Type B pancreatic cell (in vitro differentiated cells): ENCODE measurements at places on chromosomes 2 and 18. TPM values are rescaled to one million over a fixed set of nuclear protein-coding genes. Genes with fewer than 3 reads are reported as not detected.

- no peak for DNase-seq
Measured at GRCh38 chr2:74066491-74067203, 81.1 kb downstream of the BOLA3 start.

- DNase-seq, result no peak
Measured at GRCh38 chr2:232501794-232502390, 14.3 kb upstream of the ECEL1 start.

- DNase-seq, result no peak
Measured at GRCh38 chr2:133515271-133515670, 53.0 kb downstream of the NCKAP5 start.

DNA sequence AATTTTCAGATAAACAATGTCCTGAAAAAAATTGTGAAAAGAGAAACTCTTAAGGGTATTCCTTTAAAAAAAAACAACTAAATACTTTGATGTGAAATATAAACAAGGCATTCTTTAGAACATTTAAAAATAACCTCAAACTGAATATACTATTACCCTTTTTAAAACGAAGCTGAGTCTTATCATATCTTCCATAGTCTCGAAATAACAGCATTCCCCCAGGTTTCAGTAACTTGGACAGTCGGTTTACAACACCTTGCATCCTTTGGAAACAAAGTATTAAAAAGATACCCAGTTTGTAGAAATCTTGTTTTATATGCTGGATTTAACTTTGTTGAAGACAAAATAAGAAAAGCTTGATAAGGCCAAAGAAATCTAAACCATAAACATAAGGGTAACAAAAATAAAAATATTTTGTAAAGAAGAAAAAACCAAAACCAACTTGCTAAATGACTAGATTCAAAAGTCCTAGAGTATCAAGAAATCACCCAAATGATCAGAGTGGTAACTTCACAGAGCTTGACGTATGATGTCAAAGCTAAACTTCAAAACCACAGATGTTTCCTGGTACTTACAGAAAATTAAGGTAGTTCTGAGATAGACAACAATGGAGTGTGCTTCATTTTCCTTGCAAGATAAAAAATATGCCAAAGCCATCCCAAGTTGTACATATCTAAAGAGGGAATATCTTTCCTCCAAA is 107.8 kb downstream of the METTL8 start:
- no peak for DNase-seq

Gene HRH4
- total RNA-seq, result 0.24 TPM in 1 of 2 replicates, not detected in the other

Gene C18orf54
- total RNA-seq, result 3.8 and 18.4 TPM in 2 replicates

GRCh38 chr18:5064841-5065370 is 132.2 kb downstream of the AKAIN1 start:
- no peak for DNase-seq

Gene PTPRN
- 17.5 and 35.6 TPM in 2 replicates for total RNA-seq

DNA sequence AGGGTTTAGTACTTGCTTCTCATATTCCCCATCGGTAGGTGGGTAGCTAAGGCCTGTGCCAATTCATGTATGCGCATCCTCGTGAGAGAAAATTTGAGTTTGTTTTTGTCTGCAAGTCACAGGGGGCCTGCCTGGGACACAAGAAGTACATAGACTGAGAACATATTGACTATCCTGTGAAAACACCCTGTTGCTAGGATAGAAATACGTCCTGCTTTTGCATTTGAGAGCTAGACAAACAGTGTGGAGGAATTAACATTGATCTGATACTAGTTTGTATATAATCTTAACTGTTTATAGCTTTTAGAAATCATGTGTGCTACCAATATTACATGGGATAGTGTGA is 10.9 kb downstream of the WDR7 start:
- DNase-seq, result no peak

DNA sequence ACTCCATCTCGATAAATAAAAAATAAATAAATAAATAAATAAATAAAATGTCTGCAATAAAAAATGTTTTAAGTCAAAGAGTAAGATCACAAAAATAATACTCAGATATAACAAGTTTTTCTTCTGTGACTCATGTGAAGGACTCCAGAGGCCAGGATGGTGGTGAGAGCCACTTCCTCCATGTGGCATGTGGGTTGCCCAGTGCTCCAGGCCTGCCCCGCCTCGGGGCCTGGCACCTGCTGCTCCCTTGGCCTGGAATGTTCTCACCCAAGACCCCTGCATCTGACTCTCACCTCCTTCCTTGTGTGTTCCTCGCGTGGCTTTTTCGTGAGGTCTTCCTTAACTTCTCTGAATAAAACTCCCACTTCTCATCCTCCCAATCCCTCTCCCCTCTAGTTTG is 77.4 kb upstream of the LDLRAD4 start:
- DNase-seq, result no peak

GRCh38 chr2:160051371-160051800 is 11.0 kb downstream of the PLA2R1 start:
- no peak for DNase-seq

- DNase-seq, result no peak
Measured at GRCh38 chr2:150677551-150677950, 190.1 kb upstream of the RND3 start.

DNA sequence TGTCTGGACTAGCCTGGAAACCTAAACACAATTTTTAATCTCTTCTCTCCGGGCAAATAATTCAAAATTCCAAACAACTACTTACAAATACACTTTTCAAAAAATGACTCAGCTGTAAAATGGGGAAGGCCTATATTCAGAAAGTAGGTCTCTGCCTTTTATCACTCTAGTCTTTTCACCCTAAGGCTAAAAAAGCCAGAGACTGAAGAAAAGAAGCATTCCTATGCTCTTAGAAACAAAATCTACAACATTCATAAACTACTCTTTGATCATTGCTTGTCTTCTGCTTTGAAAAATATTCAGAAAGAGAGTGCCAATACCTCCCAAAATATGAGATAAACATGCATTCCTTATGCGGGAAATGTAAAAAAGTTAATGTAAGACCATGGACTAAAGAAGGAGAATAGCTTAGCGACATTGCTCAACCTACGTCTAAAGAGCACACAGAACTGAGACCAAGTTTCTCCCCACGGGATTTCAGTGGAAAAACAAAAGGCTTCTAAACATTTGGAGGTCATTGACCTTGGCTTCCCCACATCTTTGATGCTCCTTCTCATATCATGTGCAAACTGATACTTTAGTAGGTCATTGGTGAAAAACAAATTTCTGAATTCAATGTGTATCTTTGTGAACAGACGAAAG is 74.4 kb upstream of the EPB41L3 start:
- DNase-seq, result no peak
